ENCODE measurements at places on chromosomes 6 and 20.
A peak's percentile ranks its signal among the peaks of the same experiment; 100 is the strongest.

GRCh38 chr6:170162775-170163404, 128.0 kb downstream of the DLL1 start:
- DNase-seq = no peak

DNA sequence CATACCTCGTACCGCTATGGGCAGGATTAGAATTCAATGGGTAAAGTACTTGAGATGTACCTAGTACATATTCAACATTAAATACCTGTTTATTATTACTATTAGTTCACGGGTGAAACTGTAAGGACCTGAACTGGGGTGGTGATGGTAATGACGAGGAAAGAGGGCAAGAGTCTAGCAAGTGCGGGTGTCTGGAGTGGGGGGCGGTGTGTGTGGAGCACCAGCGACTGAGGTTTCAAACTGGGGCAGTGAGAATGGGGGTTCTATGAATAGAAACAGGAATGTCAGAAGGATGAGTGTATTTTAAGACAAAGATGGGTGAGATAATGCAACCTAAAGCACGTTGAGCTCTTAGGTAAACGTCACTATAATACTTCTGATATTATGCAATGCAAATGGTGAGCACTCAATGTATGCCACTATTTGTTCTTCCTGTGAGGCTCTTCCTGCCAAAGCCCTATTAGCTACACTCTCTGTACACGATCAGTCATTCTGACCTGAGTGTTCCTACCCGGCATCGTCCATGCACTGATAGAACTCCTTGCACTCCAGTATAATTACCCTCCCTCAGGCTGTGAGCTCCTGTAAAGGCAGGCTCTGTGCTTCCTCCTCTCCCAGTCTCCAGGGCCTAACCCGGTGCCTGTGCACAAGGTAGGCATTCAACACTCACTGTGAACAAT, 55.0 kb downstream of the ALDH5A1 start:
- no peak for DNase-seq

DNA sequence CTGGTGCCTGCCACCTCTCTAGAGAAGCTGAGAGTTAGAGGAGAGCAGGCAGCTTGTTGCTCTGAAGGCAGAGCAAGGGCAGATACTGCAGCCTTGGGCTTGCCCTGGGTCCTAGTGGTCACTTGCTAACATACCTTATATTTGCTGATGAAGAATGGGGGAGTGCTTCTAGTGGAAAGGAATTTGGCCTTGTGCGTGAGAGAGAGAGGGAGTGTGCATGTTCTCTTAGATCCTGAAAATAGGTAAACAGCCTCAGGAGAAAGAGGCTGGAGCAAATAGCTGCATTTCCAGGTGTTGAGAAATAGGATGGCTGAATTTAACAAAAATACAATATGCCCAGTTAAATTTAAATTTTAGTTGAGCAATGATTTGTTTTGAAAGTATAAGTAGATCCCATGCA, 724.5 kb upstream of the FLRT3 start:
- DNase-seq = no peak

GRCh38 chr6:122872311-122872710, 83.3 kb downstream of the SMPDL3A start:
- peak; percentile 8 for DNase-seq

GRCh38 chr20:24679448-24680047, 210.1 kb downstream of the SYNDIG1 start:
- no peak for DNase-seq

- no peak for DNase-seq
These were observed 102.9 kb downstream of the BCAS1 start for GRCh38 chr20:53967527-53967926.

GRCh38 chr6:150354754-150355571, 13.8 kb upstream of the IYD start:
- DNase-seq = no peak

GRCh38 chr6:82030301-82030700, 217.2 kb downstream of the IBTK start:
- no peak for DNase-seq

DNA sequence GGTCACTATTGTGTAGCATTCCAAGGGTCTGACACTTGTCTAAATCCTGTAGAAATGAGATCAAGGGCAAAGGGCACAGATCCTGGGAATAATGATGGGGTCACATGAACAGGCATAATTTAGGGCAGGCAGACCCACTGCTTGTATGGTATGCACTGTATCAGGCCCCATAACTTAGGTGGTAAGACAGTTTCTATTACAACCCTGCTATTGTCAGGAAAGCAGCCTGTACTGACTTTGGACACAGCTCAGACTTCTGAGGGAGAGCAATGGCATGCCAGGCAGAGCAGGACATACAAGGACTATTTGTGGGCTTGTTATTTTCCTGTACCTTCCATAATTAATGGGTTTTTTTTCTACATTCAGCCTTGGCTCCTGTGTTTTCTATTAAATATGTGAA, 286.8 kb downstream of the PKHD1 start:
- DNase-seq = no peak

DNA sequence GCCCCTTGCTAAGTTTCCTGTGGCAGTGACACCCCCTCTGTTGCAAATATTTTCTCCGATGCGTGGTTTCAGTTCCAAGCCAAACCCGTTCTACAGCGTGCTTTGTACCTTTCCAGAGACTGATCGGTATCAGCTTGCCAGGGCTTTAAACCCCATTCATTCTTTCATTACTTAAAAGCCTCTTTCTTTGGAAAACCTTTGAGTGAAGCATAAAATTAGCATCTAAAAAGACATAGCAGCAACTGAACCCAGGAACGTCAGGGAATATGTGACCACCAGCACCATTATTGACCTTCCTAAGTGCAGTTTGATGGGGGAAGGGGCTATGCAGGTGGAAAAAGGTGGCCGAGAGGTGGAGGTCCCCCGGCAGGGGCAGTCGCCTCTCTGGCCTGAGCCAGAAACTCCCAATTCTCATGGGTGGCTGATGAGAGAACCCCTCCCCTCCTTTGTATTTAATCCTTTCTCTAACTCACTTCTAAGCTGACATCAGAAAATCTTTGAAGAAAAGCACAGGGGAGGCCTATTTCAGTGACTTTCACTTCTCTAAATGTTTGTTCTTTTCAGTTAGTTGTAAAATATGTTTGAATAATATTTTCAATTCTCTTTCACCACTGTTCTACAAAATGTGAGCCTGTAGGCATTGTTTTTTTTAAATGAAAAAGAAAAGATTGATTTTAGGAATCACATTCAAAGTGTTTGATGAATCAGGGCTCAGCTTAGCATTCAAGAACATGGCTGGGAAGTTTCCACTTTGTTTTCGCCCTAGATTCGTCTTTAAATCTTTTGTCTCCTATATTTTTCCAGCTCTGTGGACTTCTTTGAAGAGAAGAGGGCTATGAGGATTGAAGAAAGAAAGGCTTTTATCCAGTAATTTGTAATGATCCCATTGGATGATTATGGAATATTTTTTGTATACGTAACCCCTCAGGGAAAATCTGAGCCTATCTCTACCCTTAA, 89.2 kb downstream of the RSPH3 start:
- DNase-seq = no peak

DNA sequence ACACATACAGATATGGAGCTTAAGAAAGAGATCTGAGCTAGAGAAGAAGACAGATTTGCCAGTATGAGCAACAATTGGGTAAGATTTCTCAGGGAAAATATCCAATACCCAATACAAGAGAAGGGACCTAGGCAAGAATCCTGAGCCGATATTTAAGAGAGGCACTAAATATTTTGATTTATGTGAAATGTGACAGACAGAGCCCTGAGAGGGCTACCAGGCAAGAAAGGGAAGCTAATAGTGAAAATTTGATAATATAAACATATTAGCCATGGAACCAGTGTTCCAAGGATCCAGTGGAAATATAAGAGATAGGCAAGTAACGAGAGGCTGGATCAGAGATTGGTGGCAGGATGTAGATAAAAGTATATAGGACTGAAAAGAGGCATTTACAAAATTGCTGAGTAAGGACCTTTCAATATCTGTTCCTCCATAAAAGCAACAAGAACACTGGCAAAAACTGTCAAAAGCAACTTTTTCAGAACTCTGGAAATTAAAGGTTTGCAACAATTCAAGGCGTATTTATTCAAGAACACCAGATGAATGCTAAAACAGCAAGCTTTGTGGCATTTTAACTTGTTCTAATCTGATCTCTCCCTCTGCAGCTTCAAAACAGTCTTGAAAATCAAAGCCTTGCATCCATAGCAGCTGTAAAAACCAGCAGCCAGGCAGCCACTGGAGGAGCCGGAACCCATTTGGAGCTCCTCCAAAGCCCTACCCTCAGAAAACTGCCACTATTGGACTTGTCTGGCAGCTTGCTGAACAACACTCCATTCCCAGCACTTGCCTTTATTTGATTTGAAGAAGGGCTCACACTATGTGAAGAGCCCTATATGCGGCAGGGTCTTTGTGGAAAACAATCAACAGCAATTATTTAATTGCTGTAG, 58.8 kb downstream of the REV3L start:
- peak; percentile 44 for DNase-seq

- DNase-seq = no peak
These were observed 3.9 kb upstream of the KIAA0408 start for GRCh38 chr6:127463056-127463455.

- no peak for DNase-seq
These were observed 14.0 kb downstream of the CYP39A1 start for GRCh38 chr6:46638650-46639049.

DNA sequence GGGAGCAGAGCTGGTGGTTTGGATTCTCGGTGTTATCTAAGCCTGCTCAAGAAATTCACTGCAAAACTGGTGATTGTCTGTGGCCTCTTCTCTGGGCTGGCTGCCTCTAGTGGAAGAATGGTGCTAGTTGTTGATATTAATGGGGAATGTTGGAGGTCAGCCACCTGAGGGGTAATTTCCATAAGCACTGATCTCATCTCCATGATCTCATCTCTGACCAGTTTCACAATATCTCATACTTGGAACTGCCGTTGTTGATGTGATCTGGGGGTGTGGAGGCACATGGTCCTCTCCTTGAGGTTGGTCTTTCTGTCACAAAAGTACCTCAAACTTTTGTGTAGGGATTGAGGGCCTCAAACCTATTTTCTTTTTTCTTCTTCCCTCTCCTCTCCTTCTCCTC, 102.6 kb downstream of the CD109 start:
- peak; percentile 64 for DNase-seq

DNA sequence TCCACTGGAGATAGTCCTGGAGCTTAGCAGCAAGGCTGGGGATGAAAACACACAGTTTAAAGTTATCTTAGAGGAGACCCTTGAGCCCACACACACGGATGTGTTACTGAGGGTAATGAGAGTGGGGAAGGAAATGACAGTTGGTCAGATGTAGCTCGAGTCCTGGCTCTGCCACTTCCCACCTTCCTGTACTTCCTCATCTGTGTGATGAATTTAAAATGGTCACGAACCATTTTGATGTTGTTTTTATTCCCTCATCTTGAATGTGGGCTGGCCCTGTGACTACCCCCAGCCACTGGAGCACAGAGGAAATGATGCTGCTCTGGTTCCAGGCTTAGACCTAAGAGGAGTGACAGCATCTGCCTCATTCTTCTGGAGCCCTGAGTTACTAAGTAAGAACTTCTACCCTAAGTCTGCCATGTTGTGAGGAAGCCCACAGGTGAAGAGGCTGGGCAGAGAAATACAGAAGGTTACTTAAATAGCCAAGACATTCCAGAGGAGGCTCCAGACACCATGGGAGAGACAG, 141.2 kb downstream of the NRN1 start:
- DNase-seq = no peak

- no peak for DNase-seq
These were observed 49.8 kb downstream of the TSHZ2 start for GRCh38 chr20:53021934-53022333.

DNA sequence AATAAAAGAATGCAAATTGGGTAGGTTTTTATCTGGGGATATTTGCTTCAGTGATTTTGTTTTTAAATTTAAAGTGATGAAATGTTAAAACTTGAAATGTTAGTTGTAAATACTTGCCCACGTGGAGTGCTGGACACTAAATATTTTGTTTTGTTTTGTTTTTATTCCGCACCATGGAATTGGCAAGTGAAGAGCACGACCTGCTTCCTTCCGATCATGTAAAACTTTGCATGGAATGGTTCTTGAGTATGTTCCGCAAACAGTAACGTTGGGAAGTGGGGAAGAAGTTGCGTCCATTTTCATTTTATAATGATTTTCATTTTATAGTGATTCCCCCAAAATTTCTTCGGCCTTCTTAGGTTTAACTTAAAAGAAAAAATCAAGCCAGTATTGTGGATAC, 765 bp downstream of the IRAK1BP1 start:
- peak; percentile 15 for DNase-seq

- DNase-seq = peak; percentile 43
These were observed 1.5 kb downstream of the SIGLEC1 start for GRCh38 chr20:3710703-3711483.

DNA sequence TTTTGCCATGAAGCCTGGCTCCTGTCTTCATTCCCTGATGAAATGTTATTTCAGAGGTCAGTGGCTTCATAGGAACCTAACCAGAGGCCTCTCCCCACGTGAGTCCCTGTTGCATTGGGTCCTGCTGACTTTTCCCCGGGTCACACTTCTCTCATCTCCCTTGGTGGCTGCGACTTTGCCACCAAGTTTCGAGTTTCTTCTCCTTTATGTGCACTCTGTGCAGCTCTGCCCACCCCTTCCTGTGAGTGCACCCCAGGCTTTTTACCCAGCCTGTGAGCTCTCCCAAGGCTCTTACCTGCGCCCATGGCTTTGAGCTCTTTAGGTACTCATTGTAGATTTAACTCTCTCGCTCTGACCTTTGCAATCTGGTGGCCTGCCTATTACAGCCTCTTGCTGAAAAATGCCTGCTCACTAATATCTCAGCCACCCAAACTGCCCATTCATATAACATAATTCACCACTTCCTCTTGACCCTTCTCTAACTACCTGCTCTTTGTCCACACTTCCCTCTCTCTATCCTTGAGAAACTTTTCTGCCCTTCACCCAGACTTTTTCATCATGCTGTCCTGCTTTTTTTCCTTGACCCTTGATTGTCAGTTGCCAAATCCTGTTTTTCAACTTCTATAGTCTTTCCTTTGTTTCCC, 105.9 kb downstream of the SASH1 start:
- no peak for DNase-seq

GRCh38 chr6:157688275-157688959, 134.6 kb upstream of the SNX9 start:
- DNase-seq = no peak

DNA sequence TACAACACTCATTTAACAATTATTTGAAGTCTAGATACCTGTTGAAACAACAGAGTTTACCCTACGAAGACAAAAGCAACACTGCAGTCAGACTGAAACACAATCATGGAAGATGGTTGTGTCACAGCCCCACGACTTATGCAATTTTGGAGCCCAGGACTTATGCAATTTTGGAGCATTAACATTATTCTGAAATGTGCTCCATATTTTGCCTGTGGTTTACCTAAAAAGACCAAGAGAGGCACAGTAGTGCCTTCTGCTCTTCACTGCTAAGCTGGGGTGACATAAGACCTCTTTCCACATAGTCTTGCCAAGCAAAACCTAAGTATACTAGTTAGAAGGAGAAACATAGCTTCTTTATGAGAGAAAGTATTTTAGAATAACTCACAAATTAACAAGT, 216.5 kb downstream of the PTPRK start:
- no peak for DNase-seq

GRCh38 chr20:14928083-14928482, 590.7 kb upstream of the FLRT3 start:
- DNase-seq = no peak

- no peak for DNase-seq
These were observed 13.5 kb downstream of the USP45 start for GRCh38 chr6:99501762-99502161.

- peak; percentile 69 for DNase-seq
These were observed 32.0 kb downstream of the POM121L2 start for GRCh38 chr6:27280064-27280539.

GRCh38 chr6:36296240-36296639, 26.4 kb downstream of the PNPLA1 start:
- DNase-seq = no peak

Measured in ACHN (cell line).